ENCODE measurements at places on chromosomes 5 and 9.

GRCh38 chr9:125538092-125538473 is 168.9 kb downstream of the MAPKAP1 start:
- DNase-seq = no peak

DNA sequence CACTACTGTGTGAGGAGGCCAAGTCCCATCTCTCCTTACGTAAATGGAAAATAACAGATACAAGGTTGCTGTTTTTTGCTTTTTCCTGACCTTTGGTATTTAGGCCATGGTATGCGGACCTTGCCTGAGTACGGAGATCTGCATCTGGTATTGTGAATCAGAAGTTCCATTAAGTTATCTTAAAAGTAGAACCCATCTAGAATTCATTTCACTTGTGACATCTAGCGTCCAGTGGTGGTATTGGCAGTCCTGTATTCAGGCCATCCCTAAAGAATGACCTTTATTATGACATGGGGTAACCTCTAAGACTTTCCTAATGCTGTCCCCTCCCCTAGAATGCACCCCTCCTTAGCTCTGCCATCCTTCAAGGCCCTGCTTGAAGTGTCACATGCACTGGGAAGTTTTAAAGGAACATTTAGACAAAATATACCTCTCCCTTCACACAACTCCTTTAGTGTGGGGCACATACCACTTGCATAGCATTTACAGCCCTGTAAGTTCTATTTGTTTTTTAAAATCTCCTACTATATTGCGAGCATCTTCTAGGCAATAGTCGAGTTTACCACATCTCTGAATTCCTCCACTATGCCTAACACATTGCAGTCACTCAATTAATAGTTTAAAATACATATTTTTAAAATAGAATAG is 1.9 kb upstream of the SPDL1 start:
- peak; percentile 1 for DNase-seq

GRCh38 chr9:89719202-89719601 is 114.4 kb downstream of the GADD45G start:
- DNase-seq = no peak

DNA sequence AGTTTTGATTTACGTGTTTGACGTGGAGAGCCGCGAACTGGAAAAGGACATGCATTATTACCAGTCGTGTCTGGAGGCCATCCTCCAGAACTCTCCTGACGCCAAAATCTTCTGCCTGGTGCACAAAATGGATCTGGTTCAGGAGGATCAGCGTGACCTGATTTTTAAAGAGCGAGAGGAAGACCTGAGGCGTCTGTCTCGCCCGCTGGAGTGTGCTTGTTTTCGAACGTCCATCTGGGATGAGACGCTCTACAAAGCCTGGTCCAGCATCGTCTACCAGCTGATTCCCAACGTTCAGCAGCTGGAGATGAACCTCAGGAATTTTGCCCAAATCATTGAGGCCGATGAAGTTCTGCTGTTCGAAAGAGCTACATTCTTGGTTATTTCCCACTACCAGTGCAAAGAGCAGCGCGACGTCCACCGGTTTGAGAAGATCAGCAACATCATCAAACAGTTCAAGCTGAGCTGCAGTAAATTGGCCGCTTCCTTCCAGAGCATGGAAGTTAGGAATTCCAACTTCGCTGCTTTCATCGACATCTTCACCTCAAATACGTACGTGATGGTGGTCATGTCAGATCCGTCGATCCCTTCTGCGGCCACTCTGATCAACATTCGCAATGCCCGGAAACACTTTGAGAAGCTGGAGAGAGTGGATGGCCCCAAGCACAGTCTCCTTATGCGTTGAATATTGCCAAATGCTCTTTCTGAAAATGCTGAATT is 850 bp downstream of the RRAGA start:
- DNase-seq = peak; percentile 33

DNA sequence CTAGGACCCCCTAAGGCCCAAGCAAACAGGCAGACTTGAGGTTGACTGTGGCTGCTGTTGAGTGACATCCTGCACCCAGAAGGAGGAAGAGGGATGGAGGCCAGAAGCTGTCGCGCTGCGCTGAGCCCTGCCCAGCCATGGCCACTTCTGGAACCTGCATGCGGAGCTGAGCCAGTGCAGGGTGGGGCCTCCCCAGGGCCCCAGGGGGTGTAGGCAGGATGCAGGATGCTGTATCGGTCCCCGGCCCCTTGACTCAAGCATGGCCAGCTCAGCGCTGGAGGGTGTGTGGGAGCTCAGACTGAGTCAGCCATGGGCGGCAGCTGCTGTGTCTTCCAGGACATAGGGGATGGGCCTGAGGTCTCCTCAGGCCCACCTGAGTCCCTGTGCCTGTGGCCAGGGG is 26.9 kb downstream of the GLT6D1 start:
- DNase-seq = no peak

- no peak for DNase-seq
These were observed 8.2 kb upstream of the SLC44A1 start for GRCh38 chr9:105236261-105236660.

DNA sequence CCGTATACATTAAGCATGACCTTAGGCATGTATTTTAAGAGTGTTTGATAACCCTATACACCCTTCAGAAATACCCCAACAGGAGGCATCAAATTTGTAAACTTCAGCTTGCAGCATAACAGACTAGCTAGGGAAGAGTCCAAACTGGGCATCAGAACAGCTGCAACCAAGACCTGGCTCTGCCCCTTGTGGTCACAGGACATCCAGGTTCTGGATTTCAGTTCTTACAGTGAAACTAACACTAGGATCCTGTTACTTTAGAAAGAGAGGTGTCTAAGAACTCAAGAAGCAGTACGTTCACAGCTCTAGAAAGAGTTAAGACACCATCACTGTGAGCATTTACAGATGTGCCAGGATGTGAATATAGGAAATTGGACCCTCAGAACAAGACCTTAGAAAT is 229.8 kb downstream of the BNC2 start:
- DNase-seq = no peak

GRCh38 chr9:91305596-91306295 is 56.0 kb downstream of the AUH start:
- DNase-seq = no peak

DNA sequence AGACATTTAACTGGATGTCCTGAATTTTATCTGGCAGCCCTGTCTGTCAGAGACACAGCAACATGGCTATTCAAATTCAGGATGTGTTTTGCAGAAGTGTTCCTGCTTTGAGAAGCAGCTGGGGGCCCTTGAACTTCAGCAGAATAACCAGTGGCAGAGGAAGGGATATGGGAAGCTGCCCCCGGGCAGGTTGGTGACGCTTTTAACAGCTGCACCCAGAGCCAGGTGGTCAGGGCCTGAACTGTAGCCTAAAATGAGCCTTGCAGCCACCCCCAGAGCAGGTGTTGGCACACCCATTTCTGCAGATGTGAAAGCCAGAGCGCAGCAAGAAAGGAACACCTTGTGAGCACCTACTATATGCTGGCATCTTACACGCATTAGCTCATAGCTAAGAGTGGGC is 128.7 kb upstream of the BOD1 start:
- no peak for DNase-seq

- no peak for DNase-seq
These were observed 40.0 kb downstream of the PIK3R1 start for GRCh38 chr5:68255305-68256120.

DNA sequence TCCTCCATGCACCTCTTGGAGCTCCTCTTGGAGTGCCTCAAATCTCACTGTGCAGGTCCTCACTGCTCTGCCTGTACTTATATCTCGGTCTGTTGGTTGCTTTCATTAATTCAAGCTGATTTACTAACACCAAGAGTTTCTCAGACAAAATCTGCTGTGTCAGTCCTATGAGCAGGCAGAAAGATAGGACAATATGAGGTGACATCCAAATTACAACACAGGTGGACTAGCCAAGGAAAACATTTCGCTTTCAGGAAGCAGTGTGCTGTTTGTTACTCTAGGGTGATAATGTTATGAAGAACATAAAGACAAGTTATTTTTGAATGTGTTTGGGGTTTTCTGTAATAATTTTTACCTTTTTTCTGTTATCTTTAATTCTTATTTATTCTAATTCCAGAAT is 264.1 kb upstream of the ANKH start:
- no peak for DNase-seq

DNA sequence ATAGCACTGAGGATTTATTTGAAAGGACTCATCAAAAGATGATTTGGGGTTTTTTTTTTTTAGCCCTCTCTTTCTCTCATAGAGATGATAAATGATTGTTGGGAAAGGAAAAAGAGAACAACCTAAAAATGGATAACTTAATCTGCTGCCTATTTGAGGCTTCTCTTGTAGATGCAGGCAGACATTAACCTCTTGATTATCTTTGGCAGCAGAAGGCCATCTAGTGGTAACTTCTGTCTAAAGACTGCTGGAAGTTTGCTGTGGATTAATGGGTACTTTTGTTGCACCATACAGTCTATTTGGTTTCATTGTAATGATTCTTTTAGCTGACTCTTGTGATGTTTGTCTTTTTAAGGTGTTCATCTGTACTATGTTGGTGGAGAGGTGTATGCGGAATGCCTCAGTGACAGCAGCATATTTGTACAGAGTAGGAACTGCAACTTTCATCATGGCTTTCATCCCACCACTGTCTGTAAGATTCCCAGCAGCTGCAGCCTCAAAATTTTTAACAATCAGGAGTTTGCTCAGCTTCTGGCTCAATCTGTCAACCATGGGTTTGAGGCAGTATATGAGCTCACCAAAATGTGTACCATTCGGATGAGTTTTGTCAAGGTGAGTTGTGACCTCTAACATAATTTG is 18.8 kb downstream of the SMIM32 start:
- DNase-seq = no peak

- DNase-seq = no peak
These were observed 963.0 kb upstream of the DMAC1 start for GRCh38 chr9:8762479-8763085.

- no peak for DNase-seq
These were observed 48.0 kb downstream of the FGF1 start for GRCh38 chr5:142637871-142638270.

DNA sequence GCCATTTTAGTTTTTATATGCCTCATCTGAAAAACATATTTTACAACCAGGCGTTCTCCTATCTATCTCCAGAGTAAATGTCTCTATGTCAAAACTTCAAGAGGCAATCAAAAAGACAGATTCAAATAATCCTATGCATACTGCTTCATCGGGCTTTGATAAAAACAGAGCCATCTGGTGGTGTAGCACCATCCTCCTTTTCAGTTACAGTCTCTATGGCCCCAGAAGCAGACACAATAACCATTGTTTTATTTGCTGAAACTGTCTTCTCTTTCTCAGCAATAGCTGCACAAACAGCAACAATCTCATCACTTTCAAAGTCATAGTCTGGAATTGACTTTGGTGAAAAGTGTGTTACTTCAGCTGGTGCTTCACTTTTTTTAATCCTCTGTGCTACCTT is 36.3 kb downstream of the PTGER4 start:
- no peak for DNase-seq

DNA sequence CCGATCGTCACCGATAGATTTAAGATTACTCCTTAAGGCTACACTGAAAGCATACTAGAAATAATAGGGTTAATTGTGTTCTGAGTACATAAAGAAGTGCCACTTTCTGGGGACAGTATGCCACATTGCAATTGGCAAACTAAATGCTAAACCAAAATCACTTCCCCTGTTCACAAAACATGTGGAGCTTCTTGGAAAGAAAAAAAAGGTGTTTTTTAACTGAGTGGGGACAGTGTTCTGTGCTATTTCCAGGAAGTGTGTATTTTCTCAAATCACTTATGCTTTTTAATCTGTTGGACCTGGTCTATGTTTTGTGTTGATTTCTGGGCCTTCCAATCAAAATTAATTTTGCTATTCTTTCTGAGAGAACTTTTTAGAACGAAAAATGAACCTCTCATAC is 149.3 kb upstream of the MPDZ start:
- DNase-seq = no peak

GRCh38 chr5:170527991-170528390 is 24.2 kb downstream of the KCNIP1 start:
- DNase-seq = no peak

- DNase-seq = no peak
These were observed 360.1 kb downstream of the KDM4C start for GRCh38 chr9:7117676-7118561.

DNA sequence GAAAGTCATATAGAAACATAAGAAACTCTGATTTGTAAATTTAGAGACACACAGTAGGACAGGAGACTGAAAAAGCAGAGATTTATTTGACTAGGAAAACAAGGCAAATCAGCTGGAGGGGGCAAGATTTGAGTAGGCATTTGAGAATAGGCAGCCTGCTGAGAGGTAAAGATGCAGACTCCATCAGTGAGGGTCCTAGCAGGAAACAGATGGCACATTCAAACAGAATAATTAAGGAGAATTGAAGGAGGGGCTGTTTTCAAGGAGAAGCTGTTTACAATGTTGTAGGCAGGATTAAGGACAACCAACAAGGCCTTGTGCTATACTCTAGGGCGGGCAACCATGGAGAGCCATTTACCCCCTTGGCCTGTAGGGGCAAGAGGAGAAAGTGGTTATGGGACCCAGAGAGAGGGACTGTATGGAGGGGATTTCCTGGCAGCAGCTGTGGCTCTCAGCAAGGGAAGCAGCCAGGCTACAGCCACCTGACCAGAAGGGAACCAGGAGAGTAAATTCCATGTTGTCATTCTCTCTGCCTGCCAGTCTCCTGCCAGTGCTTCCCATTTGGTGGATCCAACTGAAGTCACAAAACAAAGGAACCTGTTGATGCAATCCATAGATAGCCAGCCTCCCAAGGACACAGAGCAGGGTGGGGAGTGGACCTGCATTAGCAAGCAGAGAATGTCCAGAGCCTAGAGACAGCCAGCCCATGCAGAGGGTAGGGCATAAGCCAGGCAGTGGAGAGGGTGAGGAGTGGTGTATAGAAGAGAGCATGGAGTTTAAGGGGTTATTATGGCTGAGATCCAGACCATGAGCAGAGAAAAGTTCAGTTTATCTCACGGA is 38.2 kb downstream of the PAPPA start:
- no peak for DNase-seq

- no peak for DNase-seq
These were observed 7.7 kb upstream of the XPA start for GRCh38 chr9:97704851-97705250.

DNA sequence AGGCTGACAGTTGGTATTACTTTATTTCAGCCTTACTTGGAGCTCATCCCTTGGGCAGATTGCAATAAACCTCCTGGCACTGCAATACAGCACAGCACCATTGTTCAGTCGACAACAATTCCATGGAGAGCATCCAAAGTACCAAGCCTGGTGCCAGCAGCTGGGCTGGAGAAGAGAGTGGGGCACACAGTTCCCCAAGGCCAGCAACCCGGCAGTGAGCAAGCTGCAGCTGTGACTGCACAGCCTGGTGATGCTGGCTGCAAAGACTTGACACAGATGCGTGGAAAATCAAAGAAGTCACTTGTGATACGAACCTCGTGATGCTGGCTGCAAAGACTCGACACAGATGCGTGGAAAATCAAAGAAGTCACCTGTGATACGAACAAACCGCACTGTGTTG is 125.4 kb downstream of the ATPSCKMT start:
- peak; percentile 82 for DNase-seq

- no peak for DNase-seq
These were observed 385.0 kb downstream of the EFNA5 start for GRCh38 chr5:107285772-107286171.

DNA sequence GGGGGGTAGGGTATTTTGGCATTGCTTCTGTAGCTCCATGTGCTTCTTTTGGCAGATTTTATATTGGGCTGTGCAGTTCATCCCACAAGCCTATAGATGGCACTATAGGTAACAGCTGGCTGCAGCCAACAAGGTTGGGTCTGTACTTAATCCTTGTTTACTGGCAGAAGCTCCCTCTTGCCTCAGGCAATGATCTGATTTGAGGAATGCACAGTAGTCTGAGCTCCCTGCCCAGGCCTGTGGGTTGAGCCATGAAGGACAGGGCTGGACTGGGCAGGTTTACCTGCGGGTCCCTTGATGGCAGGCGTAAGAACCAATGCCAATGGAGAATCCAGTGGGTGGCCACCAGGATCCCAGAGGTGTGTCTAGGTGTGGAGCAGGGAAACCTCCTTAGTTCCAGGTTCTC is 11.7 kb upstream of the OR1J2 start:
- no peak for DNase-seq
